Cardiac muscle cell (in vitro differentiated cells and primary cell): ENCODE measurements at places on chromosomes 2 and 18. TPM values are rescaled to one million over a fixed set of nuclear protein-coding genes. Genes with fewer than 3 reads are reported as not detected.

- no peak overlapping the region for H3K27ac ChIP-seq
- H3K4me1 ChIP-seq, result no peaks in the 10 kb centered on the region
- no peak for DNase-seq
- H3K27me3 ChIP-seq, result no peaks in the 10 kb centered on the region
These were observed 28.6 kb downstream of the RNF144A start for GRCh38 chr2:6945821-6946220.

The SPP2 gene
- not detected in 2 replicates for total RNA-seq

The SP3 gene
- total RNA-seq, result 115 and 164 TPM in 2 replicates

DNA sequence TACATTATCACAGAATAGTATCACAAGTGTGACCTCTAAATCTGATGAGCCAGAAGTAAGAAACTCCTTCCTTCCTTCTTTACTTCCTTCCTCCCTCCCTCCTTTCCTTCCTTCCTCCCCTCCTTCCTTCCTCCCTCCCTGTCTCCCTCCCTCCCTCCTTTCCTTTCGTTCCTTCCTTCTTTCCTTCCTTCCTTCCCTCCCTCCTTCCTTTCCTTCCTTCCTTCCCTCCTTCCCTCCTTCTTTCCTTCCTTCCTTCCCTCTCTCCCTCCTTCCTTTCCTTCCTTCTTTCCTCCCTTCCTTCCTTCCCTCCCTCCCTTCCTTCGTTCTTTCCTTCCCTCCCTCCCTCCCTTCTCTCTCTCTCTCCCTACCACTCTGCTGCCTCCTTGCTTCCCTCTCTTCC lies 359.2 kb downstream of the OSR1 start:
- H3K4me1 ChIP-seq, result peaks cover 5% of the 10 kb centered on the region
- no peaks in the 10 kb centered on the region for H3K36me3 ChIP-seq
- H3K27ac ChIP-seq, result no peak overlapping the region
- no peak for DNase-seq
- no peaks in the 10 kb centered on the region for H3K27me3 ChIP-seq
- H3K4me3 ChIP-seq, result no peak overlapping the region

GRCh38 chr2:160473468-160474318 lies 19.9 kb downstream of the RBMS1 start:
- no peak overlapping the region for H3K4me3 ChIP-seq
- H3K27me3 ChIP-seq, result no peaks in the 10 kb centered on the region
- H3K4me1 ChIP-seq, result peaks cover 19% of the 10 kb centered on the region
- no peak overlapping the region for H3K27ac ChIP-seq

- no peaks in the 10 kb centered on the region for H3K36me3 ChIP-seq
- H3K4me3 ChIP-seq, result peak within 1 kb of the TSS; percentile 78
- DNase-seq, result peak; percentile 81
- no peak within 1 kb of the TSS for H3K27ac ChIP-seq
- no peaks in the 10 kb centered on the region for H3K27me3 ChIP-seq
- H3K4me1 ChIP-seq, result peaks cover 5% of the 10 kb centered on the region
These were observed at the start of gene ENOSF1 for GRCh38 chr18:712401-713134. TSS of gene ENOSF1 (minus strand) at chr18:712630. CDS start at chr18:712587, 43 bp downstream.

GRCh38 chr2:63827749-63828148 lies 13.9 kb upstream of the UGP2 start:
- no peak overlapping the region for H3K4me3 ChIP-seq
- DNase-seq, result peak; percentile 81
- H3K27ac ChIP-seq, result peak overlapping the region; percentile 25
- no peaks in the 10 kb centered on the region for H3K27me3 ChIP-seq

- no peak overlapping the region for H3K27ac ChIP-seq
- no peak for DNase-seq
- H3K36me3 ChIP-seq, result no peaks in the 10 kb centered on the region
- H3K4me3 ChIP-seq, result no peak overlapping the region
- H3K27me3 ChIP-seq, result no peaks in the 10 kb centered on the region
These were observed 136.4 kb upstream of the SLC14A2 start for GRCh38 chr18:45478889-45479288.

DNA sequence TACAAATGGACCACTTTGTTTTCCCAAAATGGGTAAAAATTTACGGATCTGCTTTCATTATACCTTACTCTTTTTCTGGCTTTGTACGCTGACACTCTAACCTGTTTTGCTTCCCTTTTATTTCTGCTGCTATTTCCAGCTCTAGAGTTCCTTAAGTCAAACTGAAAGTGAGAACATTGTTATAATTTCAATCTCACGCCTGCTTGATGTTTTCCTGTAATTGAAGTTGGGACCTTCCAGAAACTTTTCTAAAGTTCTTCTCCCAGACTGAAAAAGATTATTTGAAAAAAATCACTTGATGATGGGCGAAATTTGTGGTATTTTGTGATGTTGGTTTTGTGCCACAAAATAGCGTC lies 1.8 kb downstream of the GLS start:
- peak overlapping the region; percentile 92 for H3K4me3 ChIP-seq
- no peak for DNase-seq
- no peak overlapping the region for H3K27ac ChIP-seq
- no peaks in the 10 kb centered on the region for H3K27me3 ChIP-seq
- H3K4me1 ChIP-seq, result peaks cover 24% of the 10 kb centered on the region

DNA sequence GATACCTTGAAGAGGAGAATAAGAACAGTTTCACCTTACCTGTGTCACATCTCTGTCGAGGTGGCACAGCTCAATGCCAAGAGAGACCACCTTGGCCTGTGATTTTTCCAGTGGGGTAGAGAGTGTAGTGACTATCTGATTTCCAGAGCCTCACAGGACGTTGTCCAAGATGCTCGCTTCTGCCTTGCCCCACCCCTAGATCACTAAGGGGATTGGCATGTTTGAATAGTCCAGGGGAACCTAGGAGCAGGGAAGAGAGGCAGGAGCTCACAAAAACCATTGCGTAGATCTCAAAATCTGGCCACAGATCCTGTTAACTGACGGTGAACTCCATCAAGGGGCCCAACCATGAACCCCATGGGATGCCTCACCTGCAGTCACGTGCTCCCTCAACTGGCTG lies 24.2 kb downstream of the TMEM178A start:
- H3K4me3 ChIP-seq, result no peak overlapping the region
- peaks cover 21% of the 10 kb centered on the region for H3K4me1 ChIP-seq
- DNase-seq, result no peak
- H3K36me3 ChIP-seq, result no peaks in the 10 kb centered on the region
- H3K27me3 ChIP-seq, result no peaks in the 10 kb centered on the region

- H3K4me1 ChIP-seq, result peaks cover 18% of the 10 kb centered on the region
- H3K27ac ChIP-seq, result no peak overlapping the region
- no peaks in the 10 kb centered on the region for H3K36me3 ChIP-seq
- H3K4me3 ChIP-seq, result no peak overlapping the region
These were observed 510.5 kb upstream of the TNP1 start for GRCh38 chr2:217370391-217370790.

- no peaks in the 10 kb centered on the region for H3K36me3 ChIP-seq
- H3K27ac ChIP-seq, result no peak overlapping the region
- DNase-seq, result no peak
- no peak overlapping the region for H3K4me3 ChIP-seq
- peaks cover 3% of the 10 kb centered on the region for H3K27me3 ChIP-seq
These were observed 28.0 kb downstream of the CNGA3 start for GRCh38 chr2:98374286-98374685.

The SNORC gene
- total RNA-seq, result 3.8 and 13.1 TPM in 2 replicates

- no peaks in the 10 kb centered on the region for H3K27me3 ChIP-seq
- H3K27ac ChIP-seq, result no peak overlapping the region
- H3K4me1 ChIP-seq, result no peaks in the 10 kb centered on the region
- no peak for DNase-seq
- H3K4me3 ChIP-seq, result no peak overlapping the region
- no peaks in the 10 kb centered on the region for H3K36me3 ChIP-seq
These were observed 22.1 kb upstream of the KCNG2 start for GRCh38 chr18:79775441-79776221.

DNA sequence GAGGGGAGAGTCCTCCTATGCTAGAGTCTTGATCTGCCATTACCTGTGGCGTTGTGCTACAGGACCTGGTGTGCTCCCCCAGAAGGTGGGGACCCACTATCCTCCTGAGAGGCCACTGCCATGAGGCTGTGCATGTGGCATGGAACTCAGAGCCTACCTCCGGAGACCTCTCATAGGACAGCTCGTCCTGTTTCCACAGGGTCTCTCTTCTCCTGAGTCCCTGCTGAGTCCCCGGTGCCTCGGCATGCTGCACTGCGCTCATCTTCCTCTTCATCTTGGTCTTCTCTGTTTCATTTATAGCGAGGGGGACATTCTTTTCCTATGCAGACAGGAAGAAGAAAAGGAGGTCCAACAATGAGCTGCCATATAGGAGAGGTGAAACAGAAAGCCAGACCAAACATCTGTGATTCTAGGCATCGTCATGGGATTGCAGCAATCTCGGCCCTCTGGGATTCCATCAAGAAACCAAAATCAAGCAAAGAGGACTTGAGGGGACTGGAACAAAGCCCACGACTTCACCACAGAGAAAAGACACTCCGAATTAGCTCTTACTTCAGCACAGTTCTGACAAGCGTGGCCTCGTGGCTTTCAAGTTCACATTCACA lies 83.7 kb downstream of the KCNF1 start:
- no peak overlapping the region for H3K4me3 ChIP-seq
- H3K27ac ChIP-seq, result no peak overlapping the region
- H3K27me3 ChIP-seq, result peaks cover 7% of the 10 kb centered on the region
- H3K36me3 ChIP-seq, result no peaks in the 10 kb centered on the region

- H3K27me3 ChIP-seq, result no peaks in the 10 kb centered on the region
- H3K36me3 ChIP-seq, result no peaks in the 10 kb centered on the region
- no peak overlapping the region for H3K27ac ChIP-seq
- DNase-seq, result no peak
- no peak overlapping the region for H3K4me3 ChIP-seq
- H3K4me1 ChIP-seq, result peaks cover 3% of the 10 kb centered on the region
These were observed 109.0 kb downstream of the BCL2 start for GRCh38 chr18:63210521-63210920.

DNA sequence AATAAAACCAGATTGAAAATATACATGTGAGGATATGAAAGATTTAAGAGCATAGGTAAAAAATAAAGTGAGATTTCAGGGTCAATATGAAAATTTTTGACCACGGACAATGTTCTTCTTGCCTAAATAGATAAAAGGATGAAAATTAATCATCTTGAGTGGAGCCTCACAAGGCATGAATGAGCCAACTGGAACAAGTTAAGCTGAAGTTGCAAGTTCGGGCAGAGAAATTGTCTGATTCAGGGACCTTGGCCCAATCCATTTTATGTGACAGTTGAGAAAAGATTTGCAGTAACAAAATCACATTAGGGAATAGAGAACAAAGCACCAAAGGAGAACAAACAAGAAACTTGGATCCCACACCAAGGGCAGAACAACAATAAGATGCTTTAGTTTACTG lies 305.3 kb downstream of the TMX3 start:
- no peak overlapping the region for H3K27ac ChIP-seq
- no peak overlapping the region for H3K4me3 ChIP-seq
- H3K27me3 ChIP-seq, result no peaks in the 10 kb centered on the region
- DNase-seq, result no peak
- no peaks in the 10 kb centered on the region for H3K36me3 ChIP-seq
- H3K4me1 ChIP-seq, result no peaks in the 10 kb centered on the region

DNA sequence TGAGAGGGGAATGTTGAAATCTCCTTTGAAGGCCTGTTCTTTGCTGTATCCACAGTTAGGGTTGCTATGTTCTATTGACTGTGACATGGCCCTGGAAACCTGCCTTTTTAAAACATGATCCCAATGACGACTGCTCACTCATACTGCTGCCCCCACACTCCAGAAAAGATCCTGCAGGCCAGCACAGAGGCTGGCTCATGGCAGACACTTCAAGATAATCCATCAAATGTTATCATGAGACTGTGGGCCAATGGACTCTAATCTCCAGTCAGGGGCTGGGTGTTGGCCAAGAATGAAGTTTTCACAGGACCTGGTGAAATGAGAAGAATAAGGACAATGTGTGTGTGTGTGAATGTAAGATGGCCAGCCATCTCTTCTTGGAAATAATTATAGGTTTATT lies 59.0 kb upstream of the THOC1 start:
- H3K4me1 ChIP-seq, result peaks cover 8% of the 10 kb centered on the region
- no peaks in the 10 kb centered on the region for H3K36me3 ChIP-seq
- no peaks in the 10 kb centered on the region for H3K27me3 ChIP-seq
- peak; percentile 51 for DNase-seq
- peak overlapping the region; percentile 54 for H3K27ac ChIP-seq
- no peak overlapping the region for H3K4me3 ChIP-seq
